ENCODE measurements at places on chromosomes 4 and X. TPM values are rescaled to one million over a fixed set of nuclear protein-coding genes. Genes with fewer than 3 reads are reported as not detected.

DNA sequence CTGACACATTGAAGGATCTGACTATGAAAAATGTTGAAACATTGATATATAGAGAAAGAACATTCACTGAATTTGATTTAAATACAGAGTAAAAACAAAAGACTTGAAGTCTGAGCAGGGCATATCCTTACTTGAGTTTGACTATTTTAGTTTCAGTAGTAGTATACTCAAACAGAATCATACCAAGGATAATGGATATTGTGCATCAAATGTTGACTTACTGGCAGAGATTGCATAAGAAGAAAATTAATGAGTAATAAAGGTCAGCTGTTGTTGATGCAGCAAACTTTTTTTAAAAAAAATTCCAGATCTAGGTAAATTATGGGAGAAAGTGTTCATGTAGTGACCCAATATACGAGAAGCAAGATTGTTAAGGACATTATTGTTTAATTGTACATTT, 94.5 kb upstream of the APOOL start:
- no peak for DNase-seq

DNA sequence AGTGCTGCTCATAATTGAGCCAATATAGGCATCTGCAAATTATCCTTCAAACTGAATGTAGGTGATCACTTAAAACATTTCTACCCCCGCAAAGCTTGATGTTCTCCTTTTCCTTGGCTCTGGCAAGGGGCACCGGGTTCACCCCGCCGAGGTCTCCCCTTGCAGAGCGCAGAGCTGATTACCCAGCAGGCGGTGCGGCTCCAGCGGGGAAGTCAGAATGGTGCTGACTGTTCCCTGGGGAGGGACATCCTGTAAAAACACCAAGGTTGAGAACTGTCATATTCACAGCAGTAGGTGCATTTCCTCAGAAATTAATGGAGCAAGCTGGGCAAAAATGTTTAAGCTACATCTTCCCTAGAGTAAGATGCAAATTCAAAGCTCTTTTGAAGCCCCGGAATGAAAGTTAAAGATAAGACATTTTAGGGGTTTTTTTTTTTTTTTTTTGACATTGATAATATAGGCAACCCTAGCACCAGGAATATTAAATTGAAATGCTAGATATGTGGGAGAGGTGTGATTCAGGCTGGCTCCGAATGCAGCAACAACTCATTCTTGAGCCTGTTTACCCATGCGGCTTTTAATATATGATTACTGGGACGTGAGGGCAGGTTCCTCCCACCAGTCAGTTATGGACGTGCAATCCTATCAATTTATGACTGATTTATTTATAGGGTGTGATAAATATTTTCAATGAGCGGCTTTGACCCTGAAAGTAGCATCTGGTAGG, 767.3 kb upstream of the TENM3 start:
- no peak for DNase-seq

DNA sequence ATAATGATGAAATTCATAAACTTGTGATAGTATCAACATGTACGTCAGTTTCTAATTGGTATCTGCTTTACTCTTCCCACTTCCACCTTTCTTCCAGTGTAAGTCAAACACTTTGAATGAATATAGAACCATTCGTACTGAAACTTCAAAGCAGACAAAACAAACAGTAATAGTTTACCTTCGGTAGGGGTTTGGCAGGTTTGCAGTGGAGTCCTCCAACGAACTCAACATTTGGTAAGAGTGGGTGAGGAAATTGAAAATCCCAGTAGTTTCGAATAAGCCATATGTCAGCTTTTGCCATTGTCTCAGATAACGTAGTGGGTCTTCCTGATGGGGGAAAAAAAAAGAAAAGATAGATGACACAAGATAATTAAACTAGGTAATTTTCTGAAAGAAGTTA, 2.2 kb downstream of the UGT2B4 start:
- DNase-seq = no peak

The XK gene
- total RNA-seq = 0.26 TPM

The TBC1D9 gene
- total RNA-seq = 22.4 TPM
